ENCODE measurements at places on chromosomes 1 and 21.

GRCh38 chr1:55362558-55362957, 147.4 kb upstream of the USP24 start:
- no peak for DNase-seq

DNA sequence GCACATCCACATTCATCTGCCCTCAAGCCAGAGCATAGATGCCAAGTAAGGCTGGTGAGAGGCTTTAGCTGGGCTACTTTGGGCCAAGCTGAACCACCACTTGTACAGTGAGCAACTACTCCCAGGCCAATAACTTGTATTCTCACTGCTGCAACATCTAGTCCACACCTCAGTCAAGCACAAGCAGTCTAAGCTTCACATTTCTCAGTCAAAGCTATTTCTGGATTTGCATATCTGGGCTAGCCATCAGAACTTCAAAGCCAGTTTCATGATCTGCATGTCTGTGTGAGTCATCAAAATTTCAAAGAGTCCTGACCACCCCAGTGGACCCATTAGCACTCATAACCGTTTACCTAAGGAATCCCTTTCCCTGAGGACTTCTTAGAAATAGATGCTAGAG, 77.7 kb upstream of the DIRAS3 start:
- no peak for DNase-seq

- no peak for DNase-seq
Measured at GRCh38 chr1:51519865-51520699, 1.0 kb upstream of the EPS15 start.

DNA sequence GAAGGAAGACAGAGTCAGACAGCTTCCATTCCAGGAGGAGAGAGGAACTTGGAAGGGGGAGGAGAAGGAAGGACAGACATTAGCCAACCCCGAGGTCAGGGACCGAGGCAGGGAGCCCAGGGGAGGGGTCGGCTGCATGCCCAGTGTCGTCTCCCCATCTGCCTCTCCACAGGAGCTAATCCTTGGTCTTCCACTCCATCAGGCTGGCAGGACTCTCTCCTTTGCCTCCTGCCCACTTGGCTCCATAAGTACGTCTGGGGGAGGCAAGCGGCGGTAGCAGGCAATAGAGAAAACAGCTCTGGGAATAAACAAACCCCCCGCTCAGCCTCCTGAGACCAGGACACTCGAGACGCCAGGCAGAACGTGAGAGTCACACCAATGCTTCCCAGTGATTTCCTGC, 71.3 kb downstream of the GRIK3 start:
- no peak for DNase-seq

GRCh38 chr1:153253693-153254092, 5.8 kb upstream of the LORICRIN start:
- DNase-seq: no peak

GRCh38 chr1:44733365-44733764, 2.4 kb upstream of the RNU5D-1 start:
- DNase-seq: no peak

GRCh38 chr1:156012051-156012817, 8.5 kb downstream of the SSR2 start:
- no peak for DNase-seq

DNA sequence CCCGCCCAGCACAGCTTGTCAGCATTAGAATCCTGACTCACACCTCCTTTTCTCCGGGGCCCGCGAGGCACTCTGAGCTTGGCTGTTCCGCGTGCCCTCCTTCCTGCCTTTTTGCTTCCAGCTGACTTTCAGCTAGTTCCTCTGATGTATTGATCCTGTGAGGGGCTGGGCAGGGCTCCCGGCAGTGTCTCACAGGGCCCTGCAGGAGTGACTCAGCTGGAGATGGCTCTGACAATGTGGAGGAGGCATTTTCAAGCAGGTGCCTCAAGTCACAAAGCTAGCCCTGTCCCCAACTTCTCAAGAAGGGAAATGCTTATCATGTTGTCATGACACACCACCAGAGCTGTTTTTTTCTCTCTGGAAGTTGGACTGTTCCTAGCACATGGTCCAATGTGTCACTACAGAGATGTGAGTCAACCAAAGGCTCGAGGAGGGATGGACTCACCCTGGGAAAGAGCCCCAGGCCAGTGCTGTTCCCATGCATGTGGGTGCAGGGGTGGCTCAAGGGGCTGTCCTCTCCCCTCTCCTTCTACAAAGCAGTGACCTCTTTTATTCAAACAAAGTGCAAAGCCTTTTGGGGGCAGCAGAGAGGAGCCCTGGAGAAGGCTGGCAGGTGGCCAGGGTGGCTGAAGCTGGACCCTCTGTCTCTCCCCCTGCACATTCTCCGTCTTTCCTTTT, 30.6 kb downstream of the SYT6 start:
- no peak for DNase-seq

DNA sequence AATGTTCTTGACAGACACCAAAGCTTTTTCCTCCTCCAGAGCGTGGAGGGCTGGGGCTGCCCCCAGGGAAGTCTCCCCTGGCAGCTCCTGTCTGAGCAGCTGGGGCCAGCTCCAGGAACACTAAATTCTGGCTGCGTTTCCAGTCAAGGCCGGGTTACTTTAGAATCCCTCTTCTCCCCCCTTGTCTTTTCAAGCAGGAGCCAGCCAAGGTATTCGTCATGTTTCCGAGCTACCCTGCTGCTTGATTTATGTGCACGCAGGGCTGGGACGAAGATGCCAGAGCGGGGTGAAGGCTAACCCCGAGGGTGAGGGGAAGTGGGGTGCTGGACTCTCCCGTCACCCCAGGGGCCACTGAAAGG, 68.1 kb upstream of the ANGPTL1 start:
- no peak for DNase-seq

- DNase-seq: no peak
Measured at GRCh38 chr1:15178571-15179484, 25.3 kb downstream of the TMEM51 start.

Data from stimulated activated CD8-positive, alpha-beta memory T cell treated with anti-CD3 and anti-CD28 coated beads, Interleukin-15, amount 100 ng/mL, for 1 hour (primary cell).